ENCODE measurements at places on chromosomes 3 and 15. TPM values are rescaled to one million over a fixed set of nuclear protein-coding genes. Genes with fewer than 3 reads are reported as not detected.

DNA sequence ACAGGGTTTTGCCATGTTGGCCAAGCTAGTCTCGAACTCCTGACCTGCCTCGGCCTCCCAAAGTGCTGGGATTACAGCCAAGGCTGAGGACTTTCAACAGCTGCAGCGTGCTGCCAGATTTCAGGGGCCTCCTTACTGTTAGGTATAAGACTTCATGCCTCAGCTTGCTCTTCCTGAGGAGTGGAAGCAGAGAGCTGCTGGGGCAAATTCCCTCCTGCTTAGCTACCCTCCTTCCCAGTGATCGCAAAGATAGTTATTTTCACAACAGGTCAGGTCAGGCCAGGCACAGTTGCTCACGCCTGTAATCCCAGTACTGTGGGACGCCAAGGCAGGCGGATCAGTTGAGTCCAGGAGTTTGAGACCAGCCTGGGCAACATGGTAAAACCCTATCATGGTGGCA lies 2.6 kb upstream of the CPNE9 start:
- DNase-seq, result no peak

GRCh38 chr15:100461049-100461448 lies 67.7 kb downstream of the CERS3 start:
- DNase-seq, result no peak

GRCh38 chr3:129764090-129764489 lies 129.4 kb downstream of the TMCC1 start:
- no peak for DNase-seq

GRCh38 chr3:51670823-51671733 lies at the start of gene TEX264:
TSS of gene TEX264 (plus strand) at chr3:51671252. CDS start at chr3:51674305, 3,053 bp downstream.
- DNase-seq, result peak; percentile 74

The FMN1 gene
- 3.9 TPM for total RNA-seq

All from occipital lobe (tissue), 3 donors.